ENCODE measurements at places on chromosomes 16 and 17. TPM values are rescaled to one million over a fixed set of nuclear protein-coding genes. Genes with fewer than 3 reads are reported as not detected.
A peak's percentile ranks its signal among the peaks of the same experiment; 100 is the strongest.

- no peak for DNase-seq
These were observed 12.0 kb downstream of the AP1G1 start for GRCh38 chr16:71796501-71797097.

- DNase-seq = peak; percentile 88
These were observed at the start of gene ERBB2 for GRCh38 chr17:39699818-39700147. TSS of gene ERBB2 (plus strand) at chr17:39700064. CDS start at chr17:39700239, 175 bp downstream.

DNA sequence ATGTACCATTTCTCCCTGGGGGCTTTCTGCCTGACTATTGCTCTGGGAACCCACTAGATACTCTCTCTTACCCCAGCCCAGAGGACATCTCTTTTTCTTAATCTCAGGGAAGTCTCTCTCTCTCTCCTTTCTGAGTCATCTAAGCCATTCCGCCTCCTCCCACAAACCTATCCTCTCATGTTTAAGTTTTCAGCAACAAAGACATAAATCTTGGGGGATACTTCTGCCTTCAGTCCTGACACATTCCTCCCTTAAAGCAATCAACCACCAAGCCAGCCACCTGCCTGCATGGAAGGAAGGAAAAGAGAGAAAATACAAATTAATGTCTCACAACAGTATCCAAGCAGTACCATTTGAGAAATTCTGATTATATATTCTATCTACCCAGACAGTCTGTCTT lies 128.8 kb downstream of the HS3ST2 start:
- no peak for DNase-seq

The KRT32 gene
- not detected for total RNA-seq

GRCh38 chr17:43438626-43439025 lies 39.8 kb downstream of the ARL4D start:
- no peak for DNase-seq

- no peak for DNase-seq
These were observed 17.7 kb downstream of the BCL7C start for GRCh38 chr16:30875871-30876801.

- DNase-seq = no peak
These were observed 36.7 kb downstream of the MYO1D start for GRCh38 chr17:32840241-32840640.

- no peak for DNase-seq
These were observed 12.6 kb downstream of the HID1 start for GRCh38 chr17:74959826-74960515.

The HSF5 gene
- total RNA-seq = not detected

The MRPL45 gene
- total RNA-seq = 44.9 TPM

The MEFV gene
- not detected for total RNA-seq

DNA sequence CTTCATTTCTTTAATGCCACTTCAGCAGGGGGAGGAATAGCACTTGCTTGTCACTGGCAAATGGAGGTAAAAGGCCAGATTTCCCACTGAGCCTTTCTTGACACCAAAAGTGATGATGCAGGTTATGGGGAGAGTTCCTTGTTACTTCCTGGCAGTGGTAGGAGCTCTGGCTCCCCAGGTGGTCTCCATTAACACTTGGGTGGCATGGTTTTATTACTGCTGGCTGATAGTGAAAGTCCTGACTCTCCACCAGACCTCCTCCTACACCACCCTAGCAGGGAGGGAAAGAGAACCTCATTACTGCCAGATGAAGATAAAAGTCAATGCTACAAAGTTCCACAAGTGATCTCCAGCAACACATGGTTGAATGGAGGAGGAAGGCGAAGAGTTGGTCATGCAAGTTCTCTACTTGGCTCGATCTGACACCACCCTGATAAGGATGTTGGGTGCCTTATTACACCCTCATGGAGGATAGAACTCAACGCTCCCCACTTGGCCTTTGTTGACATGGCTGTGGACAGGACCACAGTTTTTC lies 152.7 kb upstream of the GNAO1 start:
- no peak for DNase-seq

The SHBG gene
- total RNA-seq = 6.1 TPM

DNA sequence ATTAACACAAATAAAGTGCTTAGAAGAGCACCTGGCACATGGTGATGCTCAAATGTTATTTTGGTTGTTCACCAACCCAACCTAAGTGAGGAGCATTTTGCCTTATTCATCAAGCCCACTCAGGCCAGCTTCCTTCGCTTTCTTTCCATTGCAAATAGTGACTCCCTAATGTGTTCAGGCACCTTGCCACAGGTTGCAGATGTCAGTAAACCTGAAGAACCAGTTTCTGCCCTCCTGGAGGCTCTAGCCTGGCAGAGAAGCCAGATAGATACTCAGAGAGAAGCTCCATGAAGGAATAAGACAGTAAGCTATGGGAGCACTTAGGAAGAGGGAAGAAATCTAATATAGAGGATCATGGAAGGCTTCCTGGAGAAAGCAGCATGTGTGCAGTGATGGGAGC lies 23.9 kb downstream of the GPR139 start:
- DNase-seq = no peak

DNA sequence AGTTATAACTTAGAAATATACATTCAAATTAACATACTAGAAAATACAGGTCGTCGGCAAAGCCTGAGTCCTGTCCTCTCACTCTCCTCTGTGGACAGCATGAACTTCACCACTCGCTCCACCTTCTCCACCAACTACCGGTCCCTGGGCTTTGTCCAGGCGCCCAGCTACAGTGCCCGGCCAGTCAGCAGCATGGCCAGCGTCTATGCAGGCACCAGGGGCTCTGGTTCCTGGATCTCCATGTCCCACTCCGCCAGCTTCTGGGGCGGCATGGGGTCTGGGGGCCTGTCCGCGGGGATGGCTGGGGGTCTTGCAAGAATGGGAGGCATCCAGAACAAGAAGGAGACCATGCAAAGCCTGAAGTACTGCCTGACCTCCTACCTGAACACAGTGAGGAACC lies 319.4 kb downstream of the ZFHX3 start:
- DNase-seq = no peak

- no peak for DNase-seq
These were observed 1.1 kb upstream of the LLGL2 start for GRCh38 chr17:75524269-75524969.

DNA sequence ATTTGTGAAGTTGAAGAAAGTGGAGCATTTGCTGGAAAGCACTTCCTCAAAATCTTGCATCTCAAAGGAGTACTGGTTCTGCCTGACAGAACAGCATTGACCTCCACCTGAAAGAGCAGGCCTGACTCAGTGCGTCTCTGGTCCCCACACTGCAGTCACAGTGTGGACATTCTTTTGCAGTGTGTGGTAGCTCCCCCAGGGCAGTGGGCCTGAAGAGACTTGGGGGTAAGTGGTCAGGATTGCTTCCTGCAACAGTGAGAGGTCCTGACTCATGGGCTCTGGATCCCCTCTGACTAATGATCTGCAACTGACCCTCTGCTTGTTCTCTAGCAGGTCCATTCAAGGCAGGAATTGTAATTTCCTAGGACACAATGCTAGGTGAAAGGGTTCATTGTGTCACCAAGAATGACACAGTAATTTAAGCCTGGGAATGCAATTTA lies 204.9 kb upstream of the KCNJ16 start:
- DNase-seq = no peak

- peak; percentile 76 for DNase-seq
These were observed 649 bp downstream of the GSE1 start for GRCh38 chr16:85613604-85614337.

DNA sequence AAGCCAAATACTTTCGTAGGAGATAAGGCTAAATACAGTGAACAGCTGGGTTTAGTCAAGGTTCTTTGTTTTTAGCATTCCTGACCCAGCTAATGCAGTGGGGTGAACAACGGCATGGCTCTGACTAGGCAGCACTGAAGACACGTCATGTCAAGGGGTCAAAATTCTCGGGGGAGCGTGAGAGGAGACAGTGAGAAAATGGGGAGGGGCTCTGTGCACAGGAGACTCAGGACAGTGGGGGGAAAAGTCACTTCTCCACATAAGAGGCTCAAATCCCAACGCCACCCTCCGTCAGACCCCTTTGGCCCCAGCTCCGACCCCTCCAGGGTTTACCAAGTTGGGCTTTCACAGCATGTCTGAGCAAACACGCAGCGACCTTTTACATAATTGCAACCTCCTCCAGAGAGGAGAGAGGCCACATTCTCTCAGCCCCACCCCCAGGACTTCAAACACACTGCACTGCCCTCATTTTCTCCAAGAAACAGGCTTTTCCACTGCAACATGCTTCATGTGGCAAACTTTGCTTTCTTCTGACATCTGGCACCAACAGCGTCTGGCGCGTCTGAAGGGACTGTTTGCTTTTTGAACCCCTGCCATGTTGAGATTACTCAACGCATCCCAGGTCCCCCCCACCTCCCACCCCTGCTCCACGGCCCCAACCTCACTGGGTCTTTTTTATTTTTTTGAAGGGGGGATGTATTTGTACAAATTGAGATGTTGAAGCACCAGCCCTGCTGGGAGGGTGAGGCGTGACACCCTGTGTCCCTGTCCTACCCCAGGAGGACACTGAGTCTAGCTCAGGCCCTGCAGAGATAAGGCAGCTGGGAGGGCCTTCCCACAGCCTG lies 30.0 kb downstream of the AXIN2 start:
- peak; percentile 76 for DNase-seq

- no peak for DNase-seq
These were observed 104.9 kb downstream of the ADCY9 start for GRCh38 chr16:4011225-4011939.

The PLA2G10 gene
- 0.30 TPM for total RNA-seq

The CSH2 gene
- 1.4 TPM for total RNA-seq

The CUEDC1 gene
- total RNA-seq = 11.6 TPM

The GAST gene
- total RNA-seq = not detected

DNA sequence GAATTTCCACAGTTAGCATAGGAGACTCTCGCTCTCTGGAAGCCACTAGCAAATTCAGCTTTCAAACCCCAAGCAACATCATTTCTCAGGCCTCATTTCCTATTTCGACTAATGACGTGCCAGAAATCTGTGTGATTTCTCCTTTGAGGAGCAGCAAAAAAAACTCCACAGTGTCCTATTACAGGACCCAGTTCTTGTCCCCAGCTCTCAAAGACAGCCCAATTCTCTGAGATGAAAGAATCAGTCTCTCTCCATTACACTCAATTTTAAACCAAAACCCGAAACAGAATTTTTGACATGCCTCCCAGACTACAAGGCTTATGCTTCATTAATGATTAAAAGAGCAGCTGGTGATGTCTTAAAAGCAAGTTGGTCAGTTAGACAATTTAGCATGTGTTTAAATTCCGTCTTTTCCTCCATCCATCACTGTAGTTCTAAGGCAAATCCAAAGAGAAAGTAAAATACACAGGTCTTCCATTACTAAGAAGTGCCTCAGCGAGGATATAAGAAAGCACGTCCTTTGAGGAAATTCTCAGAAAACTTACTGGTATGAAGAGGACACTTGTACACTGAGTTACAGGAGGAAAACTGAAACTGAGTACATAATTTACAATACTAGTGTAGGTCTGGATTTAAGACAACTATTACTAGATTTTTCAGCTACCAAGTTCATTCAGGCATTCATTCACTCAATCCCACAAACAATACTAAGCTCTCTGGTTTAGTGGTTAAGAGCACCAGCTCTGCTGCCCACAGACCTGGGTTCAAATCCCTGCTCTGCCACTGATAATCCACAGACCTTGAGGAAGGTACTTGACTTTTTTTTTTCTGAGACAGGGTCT lies 12.5 kb downstream of the TOM1L2 start:
- DNase-seq = no peak

DNA sequence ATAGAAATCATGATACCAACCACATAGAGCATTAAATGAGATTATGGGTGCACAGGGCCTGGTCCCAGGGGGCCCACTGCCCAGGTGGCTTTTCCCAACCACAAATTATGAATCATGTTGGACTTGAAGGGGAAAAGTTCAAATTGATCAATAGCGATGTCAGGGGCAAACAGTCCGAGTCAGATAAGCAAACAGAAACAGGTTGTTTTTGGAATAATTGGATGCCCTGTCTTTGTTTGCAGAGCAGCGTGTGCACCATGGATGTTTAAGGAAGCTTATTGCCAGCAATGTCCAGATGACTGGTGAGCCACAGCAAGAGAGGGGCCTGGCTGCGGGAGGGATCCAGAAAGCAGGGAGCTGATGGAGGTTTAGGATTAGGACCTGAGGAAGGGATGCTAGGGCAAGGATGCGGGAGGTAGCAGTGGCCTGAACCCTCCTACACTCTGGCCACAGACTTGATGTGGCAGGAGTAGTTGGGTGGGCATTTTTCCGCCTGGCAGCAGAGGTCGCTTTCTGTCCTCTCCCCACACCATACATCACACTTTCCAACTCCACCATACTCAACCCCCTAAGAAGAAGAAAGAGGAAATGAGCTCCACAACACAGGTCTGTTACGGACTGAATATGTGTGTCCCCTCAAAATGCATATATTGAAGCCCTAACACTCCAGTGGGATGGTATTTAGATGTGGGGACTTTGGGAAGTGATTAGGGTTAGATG lies 266.4 kb upstream of the RPL38 start:
- no peak for DNase-seq

The ATP2C2 gene
- 6.0 TPM for total RNA-seq

The NAGPA gene
- 30.5 TPM for total RNA-seq

The SOST gene
- total RNA-seq = not detected

- no peak for DNase-seq
These were observed 67.9 kb downstream of the RAI1 start for GRCh38 chr17:17749025-17749772.

The FA2H gene
- total RNA-seq = 2.1 TPM

The CPSF4L gene
- total RNA-seq = not detected

DNA sequence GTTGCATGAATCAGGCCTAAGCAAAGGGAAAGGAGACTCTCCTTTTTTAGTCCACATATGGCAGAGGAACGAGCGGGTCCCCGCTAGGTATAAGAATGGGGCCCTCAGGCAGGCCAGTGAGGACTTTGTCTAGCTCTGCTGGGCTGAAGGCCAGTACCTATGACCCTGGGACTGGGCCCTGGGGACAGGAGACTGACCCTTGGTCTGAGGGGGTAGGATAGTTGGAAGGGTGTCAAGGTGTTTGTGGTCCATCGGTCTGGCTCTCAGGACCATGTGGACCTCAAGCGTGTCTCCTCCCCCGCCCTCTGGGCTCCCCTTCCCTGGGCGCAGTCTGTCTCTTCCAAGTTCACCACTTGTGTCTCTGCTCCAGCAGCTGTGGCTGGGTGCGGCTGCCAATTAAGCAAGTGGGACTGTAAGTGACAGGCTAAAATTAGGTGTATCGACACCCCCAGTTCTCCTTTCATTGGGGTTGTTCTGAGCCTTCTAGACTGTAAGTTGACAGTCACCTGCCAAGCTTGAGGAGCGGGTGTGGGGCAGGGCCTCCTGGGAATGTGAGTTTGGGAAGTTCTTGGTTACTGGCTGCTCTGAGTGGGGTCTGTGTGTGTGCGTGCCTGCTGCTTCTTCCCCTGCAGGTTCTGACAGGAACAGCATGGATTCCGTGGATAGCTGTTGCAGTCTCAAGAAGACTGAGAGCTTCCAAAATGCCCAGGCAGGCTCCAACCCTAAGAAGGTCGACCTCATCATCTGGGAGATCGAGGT lies 24.5 kb downstream of the AKAP1 start:
- no peak for DNase-seq

The SULT1A2 gene
- 1.8 TPM for total RNA-seq
